ENCODE measurements at places on chromosomes 11 and 22. TPM values are rescaled to one million over a fixed set of nuclear protein-coding genes. Genes with fewer than 3 reads are reported as not detected.

Gene HPX
- polyA plus RNA-seq: 0.65 TPM

Gene NXPE2
- polyA plus RNA-seq: not detected

Gene MPEG1
- polyA plus RNA-seq: 61.4 TPM

DNA sequence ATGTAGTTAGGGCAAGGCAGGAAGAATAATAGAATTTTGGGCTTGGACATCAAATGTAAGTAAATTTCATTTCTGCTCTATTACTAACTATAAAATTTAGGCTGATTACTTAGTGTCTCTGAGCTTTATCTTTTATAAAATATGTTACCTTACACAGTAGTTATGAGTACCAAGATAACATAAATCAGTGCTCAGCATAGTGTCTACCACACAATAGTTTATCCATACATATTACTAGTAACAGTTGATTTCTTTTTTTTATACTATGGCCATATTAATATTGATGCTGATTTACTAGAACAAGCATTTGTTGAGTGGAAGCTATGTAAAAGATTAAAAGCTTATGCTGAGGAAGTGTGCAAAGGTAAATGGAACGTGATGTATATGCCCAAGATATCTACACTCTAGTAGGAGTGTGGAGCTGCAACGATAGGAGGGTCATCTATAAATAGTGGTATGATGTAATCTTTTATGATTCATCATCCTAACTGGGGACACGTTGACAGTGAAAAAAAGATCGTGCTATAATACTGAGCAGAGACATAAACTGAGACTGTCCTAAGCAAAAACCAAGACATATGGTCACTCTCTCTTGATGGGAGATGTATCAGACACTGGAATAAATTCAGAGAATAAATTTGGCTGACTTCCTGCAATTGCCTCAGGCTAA lies 8.7 kb upstream of the SLC5A12 start:
- no peaks in the 10 kb centered on the region for H3K4me1 ChIP-seq
- no peaks in the 10 kb centered on the region for H3K27me3 ChIP-seq
- no peaks in the 10 kb centered on the region for H3K36me3 ChIP-seq
- DNase-seq: no peak

DNA sequence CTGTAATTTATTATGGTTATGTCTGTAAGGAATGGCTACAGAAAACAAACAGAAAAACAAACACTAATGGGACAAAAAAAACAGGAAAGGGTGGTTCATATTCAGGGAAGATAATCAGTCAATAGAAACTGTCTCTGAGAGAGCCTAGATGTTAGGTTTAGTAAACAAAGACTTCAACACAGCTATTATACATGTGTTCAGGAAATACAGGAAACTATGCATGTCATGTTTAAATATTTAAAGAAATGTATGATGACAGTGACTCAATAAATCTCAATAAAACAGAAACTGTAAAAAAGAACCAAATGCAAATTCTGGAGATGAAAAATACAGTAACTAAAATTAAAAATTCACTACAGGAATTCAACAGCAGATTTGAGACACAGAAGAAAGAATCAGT lies 76.0 kb downstream of the PACS1 start:
- H3K27ac ChIP-seq: no peak overlapping the region
- no peaks in the 10 kb centered on the region for H3K27me3 ChIP-seq
- H3K4me3 ChIP-seq: no peak overlapping the region
- DNase-seq: no peak

GRCh38 chr11:110367571-110367970 lies 62.2 kb upstream of the FDX1 start:
- H3K27ac ChIP-seq: no peak overlapping the region
- H3K4me3 ChIP-seq: no peak overlapping the region
- no peak for DNase-seq
- H3K36me3 ChIP-seq: no peaks in the 10 kb centered on the region

GRCh38 chr11:85495918-85496317 lies 131.2 kb downstream of the DLG2 start:
- DNase-seq: no peak
- H3K36me3 ChIP-seq: no peaks in the 10 kb centered on the region
- no peak overlapping the region for H3K27ac ChIP-seq

DNA sequence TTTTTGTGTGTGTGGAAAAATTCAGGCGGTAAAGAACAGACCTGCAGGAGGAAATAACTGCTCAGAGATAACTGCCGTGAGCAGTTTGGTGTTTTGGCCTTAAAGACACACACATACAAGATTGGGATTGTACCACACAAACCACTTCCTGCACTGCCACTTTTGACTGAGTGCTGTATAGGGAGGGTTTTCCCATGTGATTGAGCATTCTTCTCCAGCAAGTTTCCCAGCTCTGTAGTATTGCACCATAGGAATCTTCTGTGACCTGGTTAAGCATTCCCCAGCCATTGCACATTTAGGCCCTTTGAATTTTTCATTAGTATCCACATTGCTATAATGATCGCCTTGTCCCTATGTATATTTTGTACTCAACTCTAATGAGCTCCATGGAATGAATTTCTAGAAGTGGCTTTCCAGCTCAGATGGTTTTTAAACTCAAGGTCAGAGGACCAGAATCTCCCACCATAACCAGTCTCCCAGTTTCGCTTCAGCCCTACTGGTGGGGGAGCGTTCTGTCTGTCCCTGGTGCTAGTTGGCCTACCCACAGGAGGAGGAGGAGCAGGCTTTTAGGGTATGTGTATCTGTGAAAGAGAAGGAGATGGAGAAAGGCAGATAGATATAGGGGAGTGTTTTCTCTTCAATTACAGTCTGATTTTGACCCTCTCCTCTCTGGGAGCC lies 9.3 kb downstream of the CD82 start:
- no peak overlapping the region for H3K4me3 ChIP-seq
- peak overlapping the region; percentile 6 for H3K27ac ChIP-seq
- H3K36me3 ChIP-seq: no peaks in the 10 kb centered on the region
- peaks cover 100% of the 10 kb centered on the region for H3K4me1 ChIP-seq
